Stimulated activated CD8-positive, alpha-beta memory T cell treated with anti-CD3 and anti-CD28 coated beads, Interleukin-7, amount 100 ng/mL, for 24 hours (primary cell): ENCODE measurements at places on chromosomes 7 and 10.

- no peak for DNase-seq
Measured at GRCh38 chr7:13508586-13508985, 480.9 kb downstream of the ETV1 start.

DNA sequence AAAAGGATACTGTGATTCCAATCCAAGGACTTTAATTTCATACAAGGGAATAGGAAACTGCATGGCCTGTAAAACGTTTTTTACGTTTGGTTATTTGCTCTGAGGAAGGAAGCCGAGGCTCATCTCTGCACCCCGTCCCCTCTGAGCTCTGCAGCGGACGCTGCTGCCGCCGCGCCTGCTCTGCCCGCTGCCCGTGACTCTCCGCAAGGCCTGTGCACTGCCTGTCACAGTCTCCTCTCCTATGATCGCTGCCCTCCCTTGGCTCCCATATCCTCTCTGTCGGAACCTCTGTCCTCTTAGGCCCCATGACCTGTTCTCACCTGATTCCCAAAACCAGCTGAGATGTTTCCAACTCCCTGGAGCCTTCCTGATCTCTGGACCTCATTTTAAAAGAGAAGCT, 320.3 kb upstream of the ZNF32 start:
- no peak for DNase-seq

GRCh38 chr10:87092861-87093631, 1.6 kb downstream of the GLUD1 start:
- DNase-seq = no peak

DNA sequence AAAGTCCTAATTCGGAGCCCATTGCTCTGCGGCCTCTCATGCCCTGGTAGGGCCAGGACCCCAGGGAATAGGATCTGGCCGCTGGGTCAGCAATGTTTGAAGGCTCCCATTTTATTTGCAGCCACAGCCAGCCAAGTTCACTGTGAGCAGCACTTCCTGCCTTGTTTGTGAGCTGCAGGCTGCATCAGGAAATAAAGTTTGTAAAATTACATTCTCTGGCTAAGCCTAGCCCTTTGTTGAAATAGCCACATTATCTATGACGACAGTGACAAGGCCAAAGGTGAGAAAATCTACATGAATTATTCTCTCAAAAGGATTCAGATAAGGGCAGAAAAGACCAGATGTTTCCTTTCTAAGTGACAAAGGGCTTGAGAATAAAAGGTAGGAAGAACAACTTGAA, 23.7 kb upstream of the ITGB1 start:
- no peak for DNase-seq

GRCh38 chr10:120327675-120328074, 129.4 kb upstream of the PLPP4 start:
- DNase-seq = no peak

DNA sequence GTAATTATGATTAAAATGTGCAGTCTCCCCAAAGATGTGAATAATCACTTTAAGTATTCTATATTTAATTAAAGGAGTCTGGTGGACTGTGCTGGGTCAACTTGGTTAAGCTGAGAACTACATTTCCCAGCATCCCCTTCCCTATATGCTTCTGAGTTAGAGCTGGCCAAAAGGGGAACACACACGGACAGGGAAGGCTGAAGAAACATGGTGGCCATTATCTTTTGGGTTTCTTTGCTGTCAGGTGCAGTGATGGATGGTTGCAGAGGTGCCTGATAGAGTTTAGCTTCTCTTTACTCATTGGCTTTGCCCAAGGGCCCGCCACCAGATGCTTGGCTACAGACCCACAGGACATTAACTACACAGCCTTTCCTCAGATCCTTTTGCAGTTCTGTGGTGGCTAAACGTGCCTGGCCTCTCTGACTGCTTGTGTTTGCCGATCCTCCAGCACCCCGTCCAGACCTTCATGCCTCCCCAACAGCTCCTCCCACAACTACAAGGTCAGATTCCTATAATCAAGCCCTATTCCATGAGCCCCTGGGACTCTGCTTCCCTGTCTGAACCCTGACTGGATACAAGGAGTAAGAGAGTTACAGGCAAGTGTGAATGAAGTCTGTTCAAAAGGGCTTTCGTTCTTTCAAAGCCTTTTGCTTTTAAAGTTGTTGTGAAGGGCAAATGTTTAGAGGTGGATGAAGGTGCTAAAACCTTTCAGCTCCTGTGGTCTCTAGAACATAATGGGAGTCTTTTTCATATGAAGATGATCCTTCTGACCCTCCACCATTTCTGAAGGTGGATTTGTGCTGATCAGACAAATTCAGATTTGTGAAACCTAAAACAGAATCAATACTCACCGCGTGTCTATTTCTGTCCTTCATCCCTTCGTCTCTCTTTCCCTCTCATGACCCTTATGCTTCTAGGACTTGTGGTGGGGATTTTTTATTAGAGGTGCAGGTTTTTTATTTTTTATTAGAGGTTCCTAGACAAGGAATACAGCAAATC, 21.5 kb downstream of the BUB3 start:
- no peak for DNase-seq
